ENCODE measurements at places on chromosomes 3 and 15.

DNA sequence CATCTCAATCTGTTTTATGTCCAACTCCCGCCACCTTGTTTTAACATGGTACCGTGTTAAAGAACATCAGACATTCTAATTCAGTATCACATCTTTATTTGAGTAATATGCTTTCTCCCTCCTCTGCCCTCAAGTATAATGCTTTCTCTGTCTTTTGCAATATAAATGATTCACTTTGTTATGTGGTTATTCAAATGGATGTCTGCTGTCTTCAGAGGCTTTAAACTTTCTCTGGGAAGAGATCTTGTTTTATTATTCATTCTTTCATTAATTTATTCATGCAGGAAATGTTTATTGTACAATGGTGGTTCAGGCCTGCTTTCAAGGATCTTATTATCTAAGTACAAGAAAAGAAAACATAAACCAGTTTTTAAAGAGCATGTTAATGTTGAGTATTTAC is 57.1 kb downstream of the RAP2B start:
- DNase-seq = no peak

- no peak for DNase-seq
Observed at GRCh38 chr3:121794264-121794983, 40.4 kb downstream of the IQCB1 start.

GRCh38 chr3:143989461-143989860 is 17.8 kb downstream of the DIPK2A start:
- no peak for DNase-seq

DNA sequence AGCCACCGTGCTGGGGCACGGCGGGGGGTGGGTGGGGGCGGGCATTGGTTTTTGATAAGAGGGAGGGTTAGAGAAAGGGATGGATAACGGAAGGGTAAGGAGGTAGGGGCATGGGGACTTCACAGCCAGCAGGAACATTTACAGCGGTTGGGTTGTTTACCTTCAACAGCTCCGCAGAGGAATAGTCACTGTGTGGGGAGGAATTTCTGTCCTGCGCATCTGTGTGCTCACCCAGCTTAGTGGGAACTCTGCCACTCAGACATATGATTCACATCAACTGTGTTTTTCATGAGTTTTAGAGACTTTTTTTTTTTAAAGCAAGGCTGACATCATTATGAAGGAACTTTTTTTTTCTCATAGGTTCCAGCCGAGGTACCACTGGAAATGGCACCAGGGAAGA is 19.6 kb downstream of the CHRD start:
- DNase-seq = no peak

DNA sequence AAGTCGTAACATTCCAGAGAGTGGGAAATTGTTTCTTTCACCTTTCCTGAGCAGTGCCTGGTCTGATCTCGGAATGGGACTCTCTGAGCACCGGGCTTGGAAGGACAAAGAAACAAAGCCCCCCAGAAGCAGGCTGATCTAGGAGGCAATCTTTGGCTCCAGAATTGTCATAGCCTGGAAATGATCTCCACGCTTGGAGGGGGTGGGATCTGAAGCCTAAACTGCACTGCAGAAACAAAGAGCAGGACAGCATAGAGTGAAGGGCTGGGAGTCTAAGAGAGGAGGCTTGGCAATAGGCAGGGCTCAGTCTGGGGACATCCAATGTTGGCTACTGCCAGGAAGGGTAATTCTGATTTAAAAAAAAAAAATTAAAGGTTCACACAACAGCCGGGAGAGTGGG is 1.9 kb downstream of the CRABP1 start:
- DNase-seq = no peak

- no peak for DNase-seq
Observed at GRCh38 chr3:35641920-35642527, 2.7 kb downstream of the ARPP21 start.

- no peak for DNase-seq
Observed at GRCh38 chr3:170999737-171000242, 26.7 kb downstream of the SLC2A2 start.

GRCh38 chr3:172145031-172145686 is 105.8 kb downstream of the FNDC3B start:
- no peak for DNase-seq

DNA sequence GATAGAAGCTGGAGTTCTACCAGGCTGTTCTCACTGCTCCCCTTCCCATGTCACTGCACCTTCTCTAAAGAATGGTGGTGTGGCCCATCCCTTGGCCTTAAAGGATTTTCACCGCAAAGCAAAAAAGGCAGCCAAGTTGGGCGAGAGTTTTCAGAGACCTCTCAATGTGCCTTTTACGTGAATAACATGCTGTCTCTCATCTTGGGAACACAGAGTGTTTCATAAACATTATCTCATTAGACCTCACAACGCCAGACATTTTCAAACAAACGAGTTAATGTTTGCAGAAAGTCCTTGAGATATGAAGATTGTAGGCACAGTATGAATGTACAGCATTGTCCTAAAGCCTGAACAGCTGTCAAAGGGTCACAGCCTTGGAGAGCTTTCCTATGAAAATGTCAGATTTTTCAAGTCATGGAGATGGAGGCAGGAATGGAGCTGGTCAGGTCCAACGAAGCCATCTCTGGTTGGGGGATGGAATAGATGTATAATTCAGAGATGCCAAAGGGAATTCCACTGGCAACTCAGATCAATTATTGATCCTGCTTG is 21.3 kb downstream of the TM4SF1 start:
- no peak for DNase-seq

DNA sequence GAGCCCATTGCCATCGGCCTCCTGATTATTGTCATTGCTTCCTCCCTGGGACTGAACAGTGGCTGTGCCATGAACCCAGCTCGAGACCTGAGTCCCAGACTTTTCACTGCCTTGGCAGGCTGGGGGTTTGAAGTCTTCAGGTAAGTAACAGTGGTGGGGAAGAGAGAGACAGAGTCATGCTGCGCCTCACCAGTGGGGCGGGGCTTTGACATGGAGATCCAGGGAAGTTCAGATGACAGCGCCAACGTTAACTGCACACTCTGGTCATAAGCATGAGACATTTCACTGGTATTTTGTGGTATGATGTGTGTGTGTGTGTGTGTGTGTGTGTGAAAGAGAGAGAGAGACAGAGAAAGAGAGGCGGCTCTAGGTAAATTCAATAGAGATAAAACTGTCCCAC is 41.0 kb downstream of the AQP9 start:
- no peak for DNase-seq

GRCh38 chr15:63572749-63573464 is 24.3 kb upstream of the FBXL22 start:
- no peak for DNase-seq

- no peak for DNase-seq
Observed at GRCh38 chr3:146827836-146828235, 222.7 kb upstream of the PLSCR5 start.

- no peak for DNase-seq
Observed at GRCh38 chr15:23422946-23423708, 23.9 kb downstream of the GOLGA6L2 start.

DNA sequence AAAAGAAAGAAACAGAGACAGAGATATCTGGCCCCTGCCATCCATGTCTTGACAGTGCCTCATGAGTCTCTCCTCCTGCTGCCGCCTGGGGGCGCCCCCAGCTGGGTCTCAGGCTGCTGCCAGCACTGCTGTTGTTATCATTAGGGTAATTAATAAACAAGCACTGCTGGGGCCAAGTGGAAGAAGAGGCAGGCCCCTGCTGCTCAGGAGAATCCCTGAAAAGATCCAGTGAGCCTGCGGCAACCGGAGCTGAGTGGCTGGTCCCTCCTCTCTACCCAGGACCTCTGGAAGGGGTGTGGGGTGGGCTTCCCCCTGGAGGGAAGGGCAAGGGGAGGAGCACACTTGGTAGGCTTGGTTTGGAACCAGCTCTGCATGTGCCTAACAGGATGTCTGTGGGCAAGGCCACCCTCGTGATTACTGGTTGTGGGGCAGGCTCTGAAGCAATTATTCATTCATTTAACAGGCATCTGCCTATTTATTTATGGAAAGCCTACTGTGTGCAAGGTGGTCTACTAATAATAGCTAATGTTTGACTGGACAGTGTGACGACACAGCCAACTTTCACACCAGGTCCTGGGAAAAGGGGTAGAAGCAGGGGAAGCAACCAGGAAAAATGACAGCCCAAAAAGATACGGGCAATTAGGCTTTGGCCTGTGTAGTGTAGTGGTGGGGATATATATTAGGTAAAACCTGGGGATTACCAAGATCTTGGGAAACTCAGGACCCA is 1.2 kb upstream of the TYRO3 start:
- DNase-seq = peak; percentile 78

GRCh38 chr3:136840252-136840651 is 21.3 kb downstream of the SLC35G2 start:
- DNase-seq = no peak

GRCh38 chr3:129345971-129346370 is 67.3 kb downstream of the HMCES start:
- peak; percentile 55 for DNase-seq

- DNase-seq = no peak
Observed at GRCh38 chr15:91867581-91868026, 14.1 kb downstream of the SLCO3A1 start.

GRCh38 chr3:36784138-36784635 is 19.8 kb upstream of the DCLK3 start:
- DNase-seq = no peak

DNA sequence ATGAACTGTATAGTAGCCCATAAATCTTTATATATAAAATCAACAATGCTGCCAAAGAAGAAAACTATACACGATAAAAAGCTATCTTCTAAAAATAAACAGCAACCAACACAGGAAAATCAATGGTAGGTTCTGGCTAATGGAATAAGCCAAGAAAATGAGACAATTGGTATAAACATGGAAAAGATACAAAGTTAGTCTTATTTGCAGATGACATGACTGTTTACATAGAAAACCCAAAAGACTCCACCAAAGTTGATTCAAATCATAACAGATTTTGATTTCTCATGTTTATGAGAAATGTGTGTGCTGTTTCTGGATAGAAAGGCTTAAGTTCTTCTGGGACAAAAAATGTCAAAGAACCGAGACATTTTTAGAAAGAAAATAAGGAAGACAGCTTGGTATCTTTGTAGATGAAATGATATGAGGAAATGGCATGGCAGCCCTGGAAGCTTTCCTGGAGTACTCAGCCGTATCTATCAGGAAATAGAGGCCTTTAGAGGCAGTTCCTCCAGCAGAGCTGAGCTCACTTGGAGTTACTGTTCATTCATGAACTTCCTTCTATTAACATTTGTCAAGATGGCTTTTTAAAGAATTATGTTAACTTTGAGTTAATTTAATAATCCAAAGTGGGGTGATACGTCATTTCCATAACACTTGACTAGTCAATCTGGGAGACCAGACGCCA is 36.7 kb upstream of the VILL start:
- DNase-seq = no peak

- DNase-seq = no peak
Observed at GRCh38 chr15:35595656-35596055, 49.7 kb upstream of the DPH6 start.

GRCh38 chr3:76552653-76553052 is 487.2 kb upstream of the ROBO2 start:
- no peak for DNase-seq

DNA sequence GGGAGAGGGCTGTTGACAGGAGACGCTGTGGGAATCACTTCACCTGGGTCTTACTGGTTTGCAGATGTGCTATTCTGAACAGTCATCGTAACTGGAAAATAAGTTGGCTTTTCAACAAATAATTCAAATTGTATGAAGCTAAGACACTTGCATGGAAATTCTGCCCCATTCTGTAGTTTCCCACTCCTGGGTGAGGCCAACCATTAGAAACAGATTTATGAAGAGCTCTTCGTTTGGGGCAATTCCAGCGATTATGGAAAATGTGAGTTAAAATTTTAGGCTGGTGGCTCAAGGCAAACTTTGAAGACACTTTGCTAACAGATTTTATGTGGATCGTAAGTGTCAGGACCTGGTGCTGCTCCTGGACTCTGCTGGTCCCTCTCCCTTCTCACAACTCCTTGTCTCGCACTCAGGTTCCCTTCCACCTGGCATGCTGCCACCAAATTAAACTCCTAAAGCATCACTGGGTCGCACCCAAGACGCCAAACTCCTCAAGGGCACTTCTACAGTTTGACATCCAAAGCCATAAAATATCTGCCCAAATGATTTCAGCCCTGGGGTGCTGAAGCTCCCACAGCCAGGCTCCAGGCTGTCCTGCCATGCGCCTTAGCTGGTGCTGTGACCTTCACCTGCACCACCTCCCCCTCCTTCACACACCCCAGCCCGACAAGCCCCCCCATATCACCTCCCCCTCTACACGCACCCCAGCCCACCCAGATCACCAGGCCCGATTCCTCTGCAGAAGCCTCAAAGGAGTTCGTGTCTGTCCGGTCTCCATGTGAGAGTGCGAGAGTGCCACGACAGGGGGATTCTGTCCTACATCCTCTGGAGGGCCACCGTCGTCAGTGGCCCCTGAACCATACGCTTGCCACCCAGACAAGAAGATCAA is 138.4 kb downstream of the NSMCE3 start:
- no peak for DNase-seq

DNA sequence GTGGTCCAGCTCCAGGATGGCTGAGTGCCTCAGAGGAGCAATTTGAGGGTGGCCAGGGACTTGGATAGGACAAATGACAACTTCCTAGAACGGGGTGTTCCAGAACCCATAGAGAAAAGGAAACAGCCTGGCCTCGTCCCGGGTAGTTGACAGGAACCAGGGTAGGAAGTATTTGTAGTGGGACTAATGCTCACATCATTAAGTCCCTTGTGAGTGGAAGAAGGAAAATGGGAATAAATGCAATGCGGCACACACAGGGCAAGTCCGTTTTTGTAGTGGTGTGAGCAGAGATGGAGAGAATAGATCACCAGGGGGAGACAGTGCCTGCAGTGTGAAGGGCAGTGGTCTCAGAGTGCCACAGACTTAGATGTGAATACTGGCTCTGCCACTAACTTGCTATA is 19.6 kb downstream of the TIMP4 start:
- DNase-seq = no peak

DNA sequence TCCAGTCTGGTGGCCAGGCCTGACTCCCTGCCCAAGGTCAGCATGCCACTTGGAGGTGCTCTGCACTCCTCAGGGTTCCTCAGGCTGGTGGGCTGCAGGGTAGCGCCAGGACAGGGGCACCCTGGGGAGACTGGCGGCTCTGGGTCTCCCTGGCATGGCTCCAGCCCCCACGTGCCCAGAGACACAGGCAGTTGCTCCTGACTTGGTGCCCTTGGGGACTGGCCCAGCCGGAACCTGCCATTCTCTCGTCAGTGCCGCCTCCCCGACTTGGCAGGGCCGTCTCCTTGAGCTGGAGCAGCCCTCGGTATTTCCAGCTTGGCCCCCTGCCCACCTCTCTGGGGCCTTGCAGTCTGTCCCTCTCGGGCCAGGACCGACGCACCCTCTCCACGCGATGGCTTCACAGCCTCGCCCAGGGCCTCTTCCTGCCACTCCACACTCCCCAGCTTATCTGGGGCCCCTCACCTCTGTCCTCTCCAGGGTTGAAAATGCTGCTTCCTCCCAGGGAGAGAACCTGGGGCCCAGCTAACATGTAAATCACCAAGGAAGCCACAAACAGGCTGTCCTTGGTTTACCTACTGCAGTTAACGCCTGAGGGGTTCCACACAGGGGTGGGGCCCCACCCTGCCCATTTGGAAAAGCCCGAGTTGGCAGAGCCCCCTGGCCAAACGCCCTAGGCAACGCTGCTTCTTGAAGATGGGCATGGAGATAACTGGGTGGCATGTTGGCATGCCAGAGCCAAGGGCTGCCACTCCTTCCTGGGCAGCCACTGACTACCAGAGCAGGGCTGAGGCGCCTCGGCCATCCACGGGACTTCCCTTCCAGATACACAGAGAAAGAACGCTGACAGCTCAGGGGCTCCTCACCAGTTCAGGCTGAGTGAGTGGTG is 61.4 kb downstream of the SMAD6 start:
- peak; percentile 45 for DNase-seq

Data from posterior cingulate gyrus (tissue), 11 donors.